CD4-positive, alpha-beta T cell treated with Interleukin-17A for 1 hour (primary cell): ENCODE measurements at places on chromosomes 3 and 15.

GRCh38 chr3:120793601-120794000, 51.1 kb downstream of the GTF2E1 start:
- DNase-seq, result no peak

GRCh38 chr3:13656584-13657301, 107.8 kb downstream of the FBLN2 start:
- DNase-seq, result no peak

GRCh38 chr3:160697637-160698380, 20.8 kb downstream of the ARL14 start:
- no peak for DNase-seq

GRCh38 chr3:106048946-106049481, 180.2 kb upstream of the CBLB start:
- DNase-seq, result no peak

DNA sequence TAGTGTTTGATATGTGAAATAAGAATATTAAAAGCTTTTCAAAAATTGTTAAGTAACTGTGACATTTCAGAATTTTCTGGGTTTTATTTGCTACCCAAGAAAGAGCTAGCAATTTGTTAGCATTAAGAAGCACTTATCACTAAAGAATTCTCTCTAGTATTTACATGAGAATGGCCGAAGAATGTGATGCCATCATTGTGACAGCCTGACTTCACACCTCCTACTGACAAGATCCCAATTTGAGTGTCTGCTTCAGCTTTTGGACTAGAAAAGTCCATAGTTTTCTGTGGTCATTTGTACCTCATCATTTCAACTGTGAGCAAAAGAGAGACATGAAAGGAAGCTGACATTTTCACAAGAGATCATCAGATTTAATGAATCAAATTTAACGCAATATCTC, 548.1 kb upstream of the AGTR1 start:
- no peak for DNase-seq

GRCh38 chr3:177262396-177262795, 65.1 kb upstream of the TBL1XR1 start:
- DNase-seq, result no peak

DNA sequence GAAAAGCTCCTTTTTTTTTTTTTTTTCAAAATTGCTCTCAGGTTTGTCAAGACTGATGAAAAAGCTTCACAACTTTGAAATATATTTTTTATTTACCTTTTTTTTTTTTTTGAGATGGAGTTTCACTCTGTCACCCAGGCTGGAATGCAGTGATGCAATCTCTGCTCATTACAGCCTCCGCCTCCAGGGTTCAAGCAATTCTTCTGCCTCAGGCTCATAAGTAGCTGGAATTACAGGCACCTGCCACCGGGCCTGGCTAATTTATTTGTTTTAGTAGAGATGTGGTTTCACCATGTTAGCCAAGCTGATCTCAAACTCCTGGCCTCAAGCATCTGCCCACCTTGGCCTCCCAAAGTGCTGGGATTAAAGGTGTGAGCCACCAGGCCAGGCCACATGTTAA, 1515.0 kb downstream of the OTOL1 start:
- no peak for DNase-seq

DNA sequence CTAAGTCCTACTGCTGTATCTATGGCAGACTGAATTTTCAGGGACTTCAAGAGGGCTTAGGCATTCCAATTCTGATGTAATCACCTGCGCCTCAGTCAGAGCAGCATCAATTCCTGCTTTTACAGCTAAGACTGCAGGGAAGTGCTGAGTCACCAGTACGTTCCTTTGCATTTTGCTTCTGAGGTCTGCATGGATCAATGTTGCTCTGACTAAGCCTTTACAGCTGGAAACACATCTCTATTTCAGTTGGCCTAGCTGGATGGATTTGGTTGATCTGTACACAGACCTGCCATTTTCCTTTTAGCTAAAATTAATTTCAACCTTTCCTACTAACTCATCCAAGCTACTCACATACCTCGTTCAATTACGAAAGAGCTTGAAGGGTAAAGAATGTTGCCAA, 51.3 kb downstream of the ETV5 start:
- no peak for DNase-seq
